ENCODE measurements at places on chromosomes 1 and 21.

- no peak for DNase-seq
These were observed 124.7 kb downstream of the RABGAP1L start for GRCh38 chr1:174284052-174284451.

- DNase-seq, result no peak
These were observed 31.4 kb downstream of the EPS15 start for GRCh38 chr1:51487628-51488027.

DNA sequence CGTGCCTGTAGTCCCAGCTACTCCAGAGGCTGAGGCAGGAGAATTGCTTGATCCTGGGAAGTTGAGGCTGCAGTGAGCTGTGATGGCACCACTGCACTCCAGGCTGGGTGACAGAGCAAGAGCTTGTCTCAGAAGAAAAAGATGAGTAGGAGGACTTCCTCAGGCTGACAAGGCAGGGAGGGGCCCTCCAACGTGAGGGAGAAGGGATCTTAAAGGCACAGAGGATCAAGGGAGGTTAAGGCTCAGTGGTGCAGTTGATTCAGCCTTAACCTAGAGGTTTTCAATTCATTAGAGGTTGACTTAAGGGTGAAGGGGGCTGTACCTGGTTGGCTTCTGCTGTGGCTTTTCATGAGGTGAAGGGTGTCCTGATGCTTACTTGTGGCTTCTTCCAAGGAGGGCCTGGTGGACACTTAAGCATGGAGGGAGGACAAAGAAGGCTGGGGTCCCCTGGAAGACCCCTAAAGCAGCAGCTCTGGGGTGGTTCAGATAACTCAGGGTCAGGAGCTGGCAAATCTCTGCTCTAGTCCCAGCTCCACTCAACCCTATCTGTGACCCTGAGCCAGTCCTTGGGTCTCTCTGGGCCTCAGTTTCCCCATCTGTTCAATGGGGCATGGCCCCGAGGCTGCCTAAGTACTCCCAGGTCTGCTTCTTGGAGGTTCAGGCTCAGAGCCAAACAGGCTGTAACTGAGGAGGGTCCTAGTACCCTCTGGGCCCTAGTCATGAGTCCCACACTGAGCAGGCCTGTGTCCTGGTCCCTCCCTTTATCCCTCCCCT lies 6.3 kb downstream of the EXTL1 start:
- no peak for DNase-seq

- DNase-seq, result no peak
These were observed 18.9 kb upstream of the NID1 start for GRCh38 chr1:236083650-236084385.

- DNase-seq, result no peak
These were observed 74.8 kb upstream of the PDE4B start for GRCh38 chr1:65717815-65718454.

GRCh38 chr21:29287383-29287782 lies 11.3 kb upstream of the BACH1 start:
- no peak for DNase-seq

DNA sequence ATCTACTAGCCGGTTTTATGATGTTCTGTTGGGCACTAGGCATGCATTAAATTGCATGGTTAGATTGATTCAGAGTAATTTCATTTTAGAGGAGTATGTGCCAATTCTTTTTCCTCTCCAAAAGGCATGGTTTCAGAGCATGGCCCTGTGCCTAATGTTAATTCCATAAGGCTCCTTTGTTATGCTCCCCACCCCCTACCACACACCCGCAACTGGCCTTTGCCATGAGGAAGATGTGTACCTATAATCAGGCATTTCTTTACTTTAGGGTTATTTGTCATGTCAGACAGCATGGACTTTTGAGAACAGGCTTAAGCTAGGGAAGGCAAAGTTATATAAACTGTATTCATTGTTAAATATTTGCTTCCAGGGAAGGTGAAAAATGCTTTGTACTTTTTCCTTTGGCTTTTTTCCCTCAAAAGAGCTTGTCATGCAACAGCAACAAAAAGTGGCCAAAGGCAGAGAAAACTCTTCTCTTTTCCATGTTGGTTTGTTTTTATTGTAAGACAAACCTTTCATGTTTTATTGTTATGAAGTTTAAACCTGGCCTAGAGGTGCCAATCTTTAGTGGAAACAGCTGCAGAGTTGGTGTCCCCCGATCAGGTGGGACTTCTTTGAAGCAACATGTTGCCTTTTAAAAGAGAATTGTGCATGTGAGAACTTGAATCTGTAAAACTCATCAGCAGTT lies 24.3 kb upstream of the NBL1 start:
- DNase-seq, result no peak

- no peak for DNase-seq
These were observed 48.0 kb downstream of the SIPA1L2 start for GRCh38 chr1:232581932-232582331.

DNA sequence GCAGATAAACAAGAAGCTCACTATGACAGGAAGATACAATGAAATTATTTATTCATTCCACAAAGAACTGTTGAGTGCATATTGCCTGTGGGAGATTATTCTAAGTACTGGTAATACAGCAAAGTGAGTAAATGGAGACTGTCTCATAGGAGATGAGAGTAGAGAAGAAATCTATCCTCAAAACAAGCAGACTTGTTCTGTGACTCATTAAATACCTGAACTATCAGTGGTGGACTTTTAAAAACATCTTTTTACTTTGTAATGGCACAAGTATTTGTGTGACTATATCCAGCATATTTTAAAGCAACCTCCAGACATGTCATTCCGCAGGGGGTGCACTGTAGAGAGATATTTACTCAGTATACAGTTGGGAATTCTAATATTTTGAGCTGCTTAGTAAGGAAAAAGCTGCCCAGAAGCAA lies 259.2 kb downstream of the FMN2 start:
- DNase-seq, result no peak

DNA sequence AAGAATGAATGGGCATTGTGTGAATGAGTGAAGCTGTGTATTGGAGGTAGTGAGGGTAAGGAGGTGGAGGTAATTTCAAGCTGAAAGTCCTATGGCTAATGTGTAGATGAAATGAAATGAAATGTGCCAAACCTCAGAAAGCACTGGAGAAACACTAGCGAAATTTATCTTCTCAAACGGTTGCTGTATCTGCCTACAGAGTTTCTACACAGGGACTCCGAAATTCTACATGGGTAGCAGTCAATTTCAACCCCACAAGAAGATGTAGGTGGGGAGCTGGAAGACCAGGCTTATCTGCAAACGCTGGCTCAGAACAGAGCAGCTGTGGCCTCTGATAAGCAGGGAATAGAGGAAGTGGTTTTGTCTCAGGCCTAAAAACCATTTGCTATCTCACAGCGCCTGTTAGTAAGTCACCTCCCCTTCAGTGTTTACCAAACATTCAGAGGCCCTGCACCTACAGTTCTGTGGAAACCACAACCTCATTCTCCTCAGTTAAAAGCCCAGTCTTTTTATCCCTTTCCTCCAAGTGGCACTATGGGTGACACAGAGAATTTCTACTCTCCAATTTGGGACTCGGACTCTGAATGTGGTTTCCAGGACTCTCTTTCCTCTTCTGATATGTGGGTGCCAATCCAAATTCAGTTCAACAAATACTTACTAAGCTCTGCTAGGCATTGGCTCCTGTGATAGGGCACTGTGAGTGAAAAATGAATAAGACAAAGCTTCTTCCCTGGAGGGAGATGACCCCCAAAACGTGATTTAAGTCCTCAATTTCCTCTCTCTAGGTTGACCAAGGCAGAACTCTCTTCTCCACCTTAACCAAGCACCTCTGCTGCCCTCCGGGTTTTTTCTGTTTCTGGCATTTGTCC lies 17.2 kb upstream of the SLAMF6 start:
- DNase-seq, result peak; percentile 82

DNA sequence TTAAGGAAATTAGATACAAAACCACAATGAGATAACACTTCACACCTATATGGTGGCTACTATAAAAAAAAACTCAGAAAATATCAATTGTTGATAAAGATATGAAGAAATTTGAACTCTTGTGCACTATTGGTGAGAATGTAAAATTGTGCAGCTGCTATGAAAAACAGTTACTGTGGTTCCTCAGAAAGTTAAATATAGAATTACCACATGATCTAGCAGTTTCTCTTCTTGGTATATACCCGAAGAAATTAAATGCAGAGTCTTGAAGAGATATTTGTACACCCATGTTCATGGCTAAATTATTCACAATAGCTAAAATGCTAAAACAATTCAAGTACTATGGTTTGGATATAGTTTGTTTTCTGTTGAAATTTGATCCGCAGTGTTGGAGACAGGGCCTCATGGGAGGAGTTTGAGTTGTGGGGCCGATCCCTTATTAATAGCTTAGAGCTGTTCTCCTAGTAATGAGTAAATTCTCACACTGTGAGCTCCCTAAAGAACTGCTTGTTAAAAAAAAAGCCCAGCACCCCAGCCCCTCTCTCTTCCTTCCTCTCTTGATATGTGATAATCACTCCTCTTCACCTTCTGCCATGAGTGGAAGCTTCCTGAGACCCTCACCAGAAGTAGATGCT lies 1412.1 kb downstream of the PLA2G4A start:
- DNase-seq, result no peak

GRCh38 chr1:6496890-6497214 lies 5.4 kb upstream of the PLEKHG5 start:
- no peak for DNase-seq

DNA sequence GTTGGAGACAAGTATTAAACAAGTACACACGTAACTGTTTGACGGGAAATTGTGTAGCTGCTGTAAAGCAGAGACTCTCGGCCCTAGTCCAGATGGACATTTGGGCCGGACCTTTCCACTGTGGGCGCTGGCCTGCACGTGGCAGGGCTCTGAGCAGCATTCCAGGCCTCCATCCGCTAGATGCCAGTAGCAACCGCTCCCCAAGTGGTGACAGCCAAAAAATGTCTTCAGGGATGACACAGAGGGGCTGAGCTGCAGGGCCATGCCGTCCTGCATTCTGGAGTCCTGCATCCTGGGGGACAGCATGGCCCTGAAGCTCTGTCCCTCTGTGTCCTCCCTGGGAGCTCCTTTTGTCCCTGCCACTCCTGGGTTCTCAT lies 24.8 kb downstream of the A3GALT2 start:
- DNase-seq, result no peak

GRCh38 chr1:17908945-17909344 lies 153.8 kb downstream of the ACTL8 start:
- DNase-seq, result no peak

- no peak for DNase-seq
These were observed 210.5 kb downstream of the CAMTA1 start for GRCh38 chr1:6995789-6996188.

- no peak for DNase-seq
These were observed 570.4 kb upstream of the ZRANB2 start for GRCh38 chr1:71651214-71651613.

- DNase-seq, result no peak
These were observed 218.7 kb upstream of the FOXD3 start for GRCh38 chr1:63103682-63104081.

DNA sequence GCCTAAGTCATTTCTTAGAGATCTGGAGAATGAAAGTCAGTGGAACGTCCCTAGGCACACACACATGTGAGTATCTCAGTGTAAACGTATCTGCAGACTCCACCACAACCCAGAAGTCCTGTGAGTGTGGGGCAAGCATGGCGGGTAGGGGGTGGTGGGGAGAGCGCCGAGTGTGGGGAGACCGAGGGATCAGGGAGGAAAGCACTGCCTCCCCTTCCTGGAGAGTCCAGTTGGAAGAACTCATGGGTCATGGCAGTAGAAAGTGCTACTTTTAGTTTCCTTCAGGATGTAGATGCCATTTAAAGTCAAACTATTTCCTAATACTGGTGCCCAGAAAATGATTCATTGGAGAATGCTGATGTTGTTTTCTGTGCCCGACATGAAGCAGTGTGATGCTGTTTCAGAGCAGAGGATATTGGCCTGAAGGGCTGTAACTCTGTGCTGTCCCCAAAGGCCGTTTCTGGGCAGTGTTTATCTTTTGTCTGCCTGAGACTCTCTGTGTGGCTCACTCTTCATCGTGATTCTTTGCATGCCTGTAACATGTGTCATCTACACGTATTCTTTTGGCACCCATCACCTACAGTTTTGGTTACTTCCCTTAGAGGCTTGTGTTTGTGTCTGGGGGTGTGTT lies 45.7 kb upstream of the TSPAN2 start:
- DNase-seq, result no peak

DNA sequence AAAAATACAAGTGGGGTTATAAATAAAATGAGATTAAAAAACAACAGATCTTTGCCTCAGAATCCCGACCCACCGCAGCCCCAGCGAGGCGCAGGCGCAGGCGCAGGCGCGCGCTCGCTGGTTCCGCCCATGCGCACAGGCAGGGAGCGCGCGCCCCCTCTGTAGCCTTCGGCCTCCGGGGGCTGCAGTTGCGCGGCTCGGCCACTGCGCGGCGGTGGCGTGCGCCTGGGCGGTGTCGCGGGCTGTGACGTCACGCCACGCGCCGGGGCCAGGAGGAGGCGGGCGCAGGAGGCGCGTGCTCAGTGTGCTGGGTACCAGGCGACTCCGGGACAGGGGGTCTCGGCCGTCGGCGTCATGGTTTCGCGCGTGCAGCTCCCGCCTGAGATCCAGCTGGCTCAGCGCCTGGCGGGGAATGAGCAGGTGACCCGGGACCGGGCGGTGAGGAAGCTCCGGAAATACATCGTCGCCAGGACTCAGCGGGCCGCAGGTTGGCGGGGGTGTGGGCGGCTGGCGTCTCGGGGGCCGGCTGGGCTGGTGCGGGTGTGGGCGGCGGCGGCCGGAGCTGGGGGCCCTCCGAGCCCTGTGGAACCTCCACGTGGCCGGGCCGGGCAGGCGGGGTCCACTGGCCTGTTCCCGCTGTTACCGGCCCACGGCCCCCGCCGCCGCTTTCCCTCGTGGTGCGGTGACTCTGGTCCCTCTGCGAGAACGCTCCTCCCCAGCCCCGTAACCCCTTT lies at the start of gene RRP1:
RRP1 (plus strand) TSS at position 302 of the 734 bp plus-strand sequence; CDS start at position 355, 53 bp downstream.
- peak; percentile 94 for DNase-seq

DNA sequence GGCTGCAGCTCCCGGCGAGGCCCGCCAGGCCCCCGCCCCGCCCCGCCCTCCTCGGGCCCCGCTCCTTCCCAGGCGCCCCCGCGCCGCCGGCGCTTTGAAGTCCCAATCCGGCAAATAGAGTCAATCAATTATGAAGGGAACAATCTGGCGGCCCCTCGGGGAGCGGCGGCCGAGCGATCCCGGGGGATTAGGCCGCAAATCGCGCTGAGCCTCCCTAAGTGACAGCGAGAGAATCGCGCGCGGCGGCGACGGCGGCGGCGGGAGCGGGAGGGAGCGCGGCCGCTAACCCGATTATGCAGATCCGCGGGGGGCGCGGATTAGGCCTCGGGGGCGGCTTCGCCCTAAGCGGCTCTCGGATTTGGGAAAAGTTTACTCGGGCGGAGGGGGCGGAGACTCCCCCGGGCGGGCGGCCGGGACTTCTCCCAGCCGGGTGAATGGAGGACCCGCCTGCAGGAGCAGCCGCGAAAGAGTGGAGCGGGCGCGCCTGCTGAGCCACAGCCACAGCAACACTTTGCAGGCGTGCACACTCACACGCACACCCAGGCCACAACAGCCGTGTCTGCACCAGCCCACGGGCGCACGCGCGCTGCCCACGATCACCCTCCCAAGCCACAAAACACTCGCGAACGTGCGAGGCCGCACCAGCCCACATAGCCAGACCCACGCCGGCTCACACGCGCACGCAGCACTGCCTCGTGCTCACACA lies 23.0 kb upstream of the DMBX1 start:
- DNase-seq, result peak; percentile 17

DNA sequence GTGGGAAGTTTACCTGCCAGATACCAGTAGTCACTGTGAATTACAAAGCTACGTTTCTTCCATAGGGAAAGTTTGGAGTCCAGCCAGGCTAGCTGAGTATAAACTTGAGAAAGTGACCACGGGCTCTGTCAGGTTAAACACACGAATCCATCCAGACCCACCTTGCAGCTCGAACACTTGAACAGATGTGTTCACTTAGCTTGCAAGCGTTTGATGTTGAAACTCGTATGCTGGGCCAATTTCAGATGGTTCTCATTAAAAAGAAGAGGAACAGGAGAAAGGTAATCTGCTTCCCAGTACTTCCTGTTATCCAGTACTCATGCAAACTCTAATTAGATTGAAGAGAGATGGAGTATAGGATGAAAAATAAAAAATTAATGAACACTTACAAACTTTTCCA lies 636.4 kb downstream of the SMYD3 start:
- DNase-seq, result no peak

All from CD4-positive, alpha-beta T cell (primary cell).